ENCODE measurements at places on chromosomes 7 and 10.

DNA sequence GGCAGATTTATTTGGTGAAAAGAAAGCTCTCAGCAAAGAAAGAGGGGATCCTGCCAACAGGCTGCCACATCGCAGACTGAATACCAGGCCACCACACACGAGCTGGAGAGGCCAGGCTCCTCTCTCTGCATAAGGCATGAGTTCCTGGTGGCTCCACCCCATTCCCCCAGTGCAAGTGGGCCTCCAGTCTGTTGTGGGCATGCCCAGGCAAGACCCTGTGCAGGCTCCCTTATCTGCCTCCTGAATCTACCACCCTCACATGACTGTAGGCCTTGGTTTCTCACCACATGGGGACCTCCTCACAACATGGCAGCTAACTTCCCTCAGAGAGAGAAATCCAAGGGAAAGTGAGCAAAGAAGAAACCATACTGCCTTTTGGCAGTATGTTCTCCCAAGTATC lies 26.7 kb upstream of the CUL1 start:
- no peak for DNase-seq

DNA sequence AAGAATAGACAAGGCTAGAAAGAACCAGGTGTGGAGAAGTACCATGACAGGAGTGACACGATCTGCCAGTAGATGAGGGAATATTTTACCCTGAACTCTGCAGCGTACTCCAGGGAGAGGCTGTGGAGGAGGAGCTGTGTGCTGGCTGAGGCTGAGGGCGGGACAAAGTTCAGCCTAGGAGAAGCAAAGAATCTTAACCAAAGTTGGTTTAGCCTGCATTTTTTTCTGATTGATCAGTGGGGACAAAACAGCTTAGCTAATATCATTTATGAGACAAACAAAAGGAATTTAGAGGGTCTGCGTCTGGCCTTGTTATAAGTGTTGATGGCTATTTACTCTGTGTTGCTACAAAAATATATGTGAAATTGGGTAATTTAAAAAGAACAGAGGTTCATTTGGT lies 5.2 kb upstream of the NPSR1 start:
- no peak for DNase-seq

DNA sequence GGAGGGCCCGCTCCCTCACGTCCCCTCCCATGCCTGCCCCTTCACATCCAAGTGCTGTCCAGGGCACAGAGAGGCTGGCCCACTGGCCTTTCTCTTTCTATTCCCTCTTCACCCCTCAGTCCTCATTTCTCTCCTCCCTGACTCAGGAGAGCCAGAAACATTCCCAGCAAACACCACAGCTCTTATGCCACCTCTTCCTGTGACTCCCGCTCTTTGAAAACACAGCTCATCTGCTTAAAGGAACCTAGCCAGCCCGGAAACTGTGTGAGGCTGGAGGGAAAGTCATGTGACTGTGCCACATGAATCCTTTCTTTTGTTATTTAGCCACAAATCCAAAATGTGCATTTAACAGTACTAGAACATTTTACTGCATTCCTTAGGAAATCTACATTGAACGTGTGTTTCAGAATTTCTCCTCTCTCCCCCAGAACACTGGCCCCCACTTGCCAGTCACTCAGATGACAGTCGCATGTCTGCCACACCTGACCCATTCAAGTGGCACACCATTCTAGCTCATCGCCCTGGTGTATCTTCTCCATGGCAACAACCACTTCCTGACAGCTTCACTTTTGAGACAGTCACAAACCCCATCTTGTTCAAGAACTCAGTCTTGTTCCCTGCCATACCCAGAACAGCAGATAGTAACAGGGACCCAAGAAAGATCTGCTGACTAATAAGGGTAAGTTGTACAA lies 42.8 kb downstream of the GRB10 start:
- no peak for DNase-seq

DNA sequence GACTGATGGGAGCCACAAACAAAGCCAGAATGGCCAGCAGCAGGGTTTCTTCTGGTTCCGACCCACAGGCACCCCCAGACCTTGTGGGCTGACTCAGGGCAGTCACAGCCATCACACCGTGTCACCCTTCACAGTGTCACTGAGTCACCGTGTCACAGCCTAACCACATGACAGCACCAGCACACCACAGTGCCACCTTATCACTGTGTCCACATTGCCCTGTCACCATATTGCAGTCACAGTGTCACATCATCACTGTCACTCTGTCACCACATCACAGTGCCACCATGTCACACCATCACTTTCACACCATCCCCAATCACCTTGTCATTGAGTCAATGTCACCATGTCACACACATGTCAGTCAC lies 77.0 kb downstream of the OAT start:
- DNase-seq: no peak

DNA sequence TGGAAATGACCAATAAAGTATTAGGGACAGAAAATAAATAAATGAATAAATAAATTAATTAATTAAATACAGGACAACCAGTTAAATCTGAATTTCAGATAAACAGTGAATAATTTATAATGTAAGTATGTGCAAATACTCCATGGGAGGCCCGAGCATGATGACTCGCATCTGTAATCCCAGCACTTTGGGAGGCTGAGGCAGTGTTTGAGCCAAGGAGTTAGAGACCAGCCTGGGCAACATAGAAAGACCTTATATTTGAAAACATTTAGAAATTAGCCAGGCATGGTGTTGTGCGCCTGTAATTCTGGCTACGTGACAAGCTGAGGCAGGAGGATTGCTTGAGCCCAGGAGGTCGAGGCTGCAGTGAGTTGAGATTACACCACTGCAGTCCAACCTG lies 123.7 kb downstream of the CUL2 start:
- no peak for DNase-seq

GRCh38 chr10:33617381-33618080 lies 283.1 kb upstream of the NRP1 start:
- DNase-seq: no peak

Data from renal cortex interstitium (tissue), 15 donors.